ENCODE measurements at places on chromosomes 7 and 10. TPM values are rescaled to one million over a fixed set of nuclear protein-coding genes. Genes with fewer than 3 reads are reported as not detected.

- H3K4me3 ChIP-seq, result no peak overlapping the region
- H3K27me3 ChIP-seq, result no peaks in the 10 kb centered on the region
- H3K4me1 ChIP-seq, result no peaks in the 10 kb centered on the region
- DNase-seq, result no peak
Measured at GRCh38 chr10:130571674-130572073, 435.5 kb downstream of the GLRX3 start.

GRCh38 chr10:113041841-113042750 lies 92.0 kb downstream of the TCF7L2 start:
- H3K27me3 ChIP-seq, result peaks cover 14% of the 10 kb centered on the region
- H3K36me3 ChIP-seq, result no peaks in the 10 kb centered on the region
- no peaks in the 10 kb centered on the region for H3K4me1 ChIP-seq
- no peak overlapping the region for H3K4me3 ChIP-seq
- DNase-seq, result no peak

DNA sequence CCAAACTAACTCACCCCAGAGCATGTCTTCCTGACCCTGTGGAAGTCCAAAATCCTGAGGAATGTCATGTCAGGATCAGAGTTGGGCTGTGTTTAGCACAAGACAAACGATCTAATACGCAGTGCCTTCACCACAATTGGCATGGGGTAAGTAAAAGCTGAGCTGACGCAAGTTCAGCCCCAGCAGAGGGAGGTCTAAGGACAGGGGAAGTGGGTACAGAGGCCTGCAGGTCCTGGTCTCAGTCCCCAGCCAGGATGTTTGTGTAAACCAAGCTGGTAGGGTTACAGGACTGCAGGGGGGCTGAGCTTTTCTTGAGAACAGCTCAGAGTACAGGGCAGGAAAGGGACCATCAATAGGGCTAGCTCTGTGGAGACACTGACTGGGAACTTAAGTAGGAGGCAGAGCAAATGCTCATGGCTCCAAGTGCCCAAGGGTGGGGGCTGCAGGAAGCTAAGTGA lies 5.3 kb upstream of the KCNIP2 start:
- peaks cover 7% of the 10 kb centered on the region for H3K27me3 ChIP-seq
- no peak for DNase-seq
- H3K4me1 ChIP-seq, result peaks cover 9% of the 10 kb centered on the region
- H3K27ac ChIP-seq, result no peak overlapping the region
- no peak overlapping the region for H3K4me3 ChIP-seq

GRCh38 chr10:96377816-96378294 lies 19.1 kb upstream of the OPALIN start:
- H3K4me1 ChIP-seq, result peaks cover 5% of the 10 kb centered on the region
- no peak overlapping the region for H3K4me3 ChIP-seq
- H3K36me3 ChIP-seq, result no peaks in the 10 kb centered on the region

NYAP1 gene
- 0.54 TPM for total RNA-seq

SCART1 gene
- 5.7 TPM for total RNA-seq

APBB1IP gene
- total RNA-seq, result 88.7 TPM

CXCL12 gene
- not detected for total RNA-seq

NXPH1 gene
- total RNA-seq, result not detected

TRPV5 gene
- not detected for total RNA-seq

Data from activated naive CD8-positive, alpha-beta T cell treated with anti-CD3 and anti-CD28 coated beads, Interleukin-2, amount 10 ng/mL, durations not matched to agents 7 days and 5 days (primary cell).